Activated T-helper 17 cell treated with anti-CD3 and anti-CD28 coated beads, Interleukin-2, amount 50 U/mL, for 72 hours (primary cell): ENCODE measurements at places on chromosomes 1 and 21. TPM values are rescaled to one million over a fixed set of nuclear protein-coding genes. Genes with fewer than 3 reads are reported as not detected.

GRCh38 chr1:227489572-227489971, 73.8 kb upstream of the ZNF678 start:
- no peaks in the 10 kb centered on the region for H3K36me3 ChIP-seq
- no peak overlapping the region for H3K27ac ChIP-seq
- ATAC-seq = no peak
- no peaks in the 10 kb centered on the region for H3K27me3 ChIP-seq
- H3K4me3 ChIP-seq = no peak overlapping the region

GRCh38 chr1:208587110-208587509, 342.9 kb upstream of the PLXNA2 start:
- peaks cover 11% of the 10 kb centered on the region for H3K27me3 ChIP-seq
- no peak overlapping the region for H3K27ac ChIP-seq
- H3K4me1 ChIP-seq = no peaks in the 10 kb centered on the region
- no peaks in the 10 kb centered on the region for H3K36me3 ChIP-seq

DNA sequence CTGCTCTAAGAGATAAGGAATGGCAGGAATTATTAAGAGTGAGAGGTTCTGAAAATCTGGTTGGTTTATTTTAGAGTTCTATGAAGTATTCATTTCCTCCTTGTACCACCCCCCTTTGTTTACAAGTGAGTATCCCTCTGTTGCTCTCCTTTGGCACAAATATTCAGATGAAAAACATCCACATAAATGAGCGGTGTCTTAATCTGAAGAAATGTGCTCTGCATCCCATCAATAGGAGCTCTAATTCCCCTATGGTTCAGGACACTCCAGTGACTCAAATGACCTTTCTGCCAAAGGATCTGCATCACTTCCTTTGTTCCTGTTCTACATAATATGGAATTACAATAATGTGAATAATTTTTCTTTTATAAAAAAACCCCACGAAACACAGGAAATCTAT, 16.6 kb downstream of the DDAH1 start:
- H3K4me3 ChIP-seq = no peak overlapping the region
- no peaks in the 10 kb centered on the region for H3K36me3 ChIP-seq
- H3K27me3 ChIP-seq = peaks cover 18% of the 10 kb centered on the region
- no peak overlapping the region for H3K27ac ChIP-seq

- H3K27me3 ChIP-seq = no peaks in the 10 kb centered on the region
- ATAC-seq = no peak
- peak overlapping the region; percentile 79 for H3K4me3 ChIP-seq
- peak overlapping the region; percentile 94 for H3K27ac ChIP-seq
These were observed 30.8 kb downstream of the DUSP10 start for GRCh38 chr1:221711063-221711577.

DNA sequence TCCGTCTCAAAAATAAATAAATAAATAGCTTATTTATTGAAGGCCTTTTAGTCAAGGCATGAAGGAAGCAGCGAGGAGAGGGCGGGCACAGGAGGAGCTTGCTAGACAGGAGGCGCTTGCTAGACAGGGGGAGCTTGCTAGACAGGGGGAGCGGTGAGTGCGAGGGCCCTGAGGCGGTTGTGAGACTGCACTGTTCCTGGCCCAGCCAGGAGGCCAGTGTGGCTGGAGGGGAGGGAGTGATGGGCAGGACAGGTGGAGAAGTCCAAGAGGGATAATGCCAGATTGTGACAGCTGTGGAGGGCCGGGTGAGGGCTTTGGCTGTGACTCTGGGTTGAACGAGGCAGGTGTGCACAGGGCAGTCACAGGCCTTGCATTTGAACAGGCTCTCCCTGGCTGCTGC, 18.2 kb downstream of the KIF17 start:
- peaks cover 5% of the 10 kb centered on the region for H3K27me3 ChIP-seq
- H3K36me3 ChIP-seq = no peaks in the 10 kb centered on the region
- H3K4me1 ChIP-seq = no peaks in the 10 kb centered on the region
- no peak overlapping the region for H3K27ac ChIP-seq
- no peak for ATAC-seq
- no peak overlapping the region for H3K4me3 ChIP-seq

GRCh38 chr1:6423321-6423999, 1.1 kb upstream of the ESPN start:
- peaks cover 5% of the 10 kb centered on the region for H3K4me1 ChIP-seq
- H3K36me3 ChIP-seq = no peaks in the 10 kb centered on the region
- peaks cover 8% of the 10 kb centered on the region for H3K27me3 ChIP-seq
- peak; percentile 79 for ATAC-seq

- H3K36me3 ChIP-seq = no peaks in the 10 kb centered on the region
- no peaks in the 10 kb centered on the region for H3K27me3 ChIP-seq
- no peaks in the 10 kb centered on the region for H3K4me1 ChIP-seq
- ATAC-seq = no peak
- H3K4me3 ChIP-seq = no peak overlapping the region
- no peak overlapping the region for H3K27ac ChIP-seq
These were observed 39.6 kb downstream of the FRRS1 start for GRCh38 chr1:99726818-99727217.

DNA sequence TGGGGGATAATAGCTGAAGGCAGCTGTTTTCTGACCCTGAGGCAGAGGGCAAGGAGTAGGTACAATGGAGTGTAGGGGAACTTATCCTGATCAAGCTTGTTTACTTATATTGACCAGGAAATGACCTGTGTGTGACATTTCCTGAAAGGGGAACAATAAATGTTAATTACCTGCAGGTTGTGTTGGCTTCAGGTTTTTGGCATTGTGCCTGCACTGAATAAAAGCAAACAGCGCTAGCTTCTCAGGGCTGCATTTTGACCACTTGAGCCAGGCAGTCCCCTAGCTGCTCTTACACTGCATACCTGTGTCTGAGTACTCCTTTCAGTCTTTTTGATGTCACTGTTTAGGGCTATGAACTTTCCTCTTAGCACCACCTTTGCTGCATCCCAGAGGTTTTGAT, 40.6 kb downstream of the DRAM2 start:
- ATAC-seq = no peak
- H3K27me3 ChIP-seq = no peaks in the 10 kb centered on the region
- H3K4me3 ChIP-seq = no peak overlapping the region
- no peak overlapping the region for H3K27ac ChIP-seq
- no peaks in the 10 kb centered on the region for H3K4me1 ChIP-seq

- no peak overlapping the region for H3K4me3 ChIP-seq
- ATAC-seq = no peak
- no peaks in the 10 kb centered on the region for H3K36me3 ChIP-seq
- H3K27ac ChIP-seq = no peak overlapping the region
- no peaks in the 10 kb centered on the region for H3K27me3 ChIP-seq
- H3K4me1 ChIP-seq = peaks cover 10% of the 10 kb centered on the region
These were observed 2.0 kb downstream of the COL6A1 start for GRCh38 chr21:45983649-45983965.

GRCh38 chr1:187621951-187622350, 793.2 kb downstream of the PLA2G4A start:
- ATAC-seq = no peak
- H3K4me1 ChIP-seq = no peaks in the 10 kb centered on the region
- H3K4me3 ChIP-seq = no peak overlapping the region
- H3K27me3 ChIP-seq = no peaks in the 10 kb centered on the region
- no peaks in the 10 kb centered on the region for H3K36me3 ChIP-seq
- no peak overlapping the region for H3K27ac ChIP-seq

- H3K27me3 ChIP-seq = peaks cover 19% of the 10 kb centered on the region
- no peak overlapping the region for H3K4me3 ChIP-seq
- no peaks in the 10 kb centered on the region for H3K36me3 ChIP-seq
- H3K4me1 ChIP-seq = no peaks in the 10 kb centered on the region
These were observed 534.4 kb upstream of the CAMK1G start for GRCh38 chr1:209048941-209049669.

- H3K4me1 ChIP-seq = no peaks in the 10 kb centered on the region
- no peak overlapping the region for H3K27ac ChIP-seq
- no peaks in the 10 kb centered on the region for H3K27me3 ChIP-seq
- no peak for ATAC-seq
- H3K4me3 ChIP-seq = no peak overlapping the region
These were observed 360.7 kb downstream of the PTBP2 start for GRCh38 chr1:97082160-97082848.

GRCh38 chr1:165073185-165074007, 283.1 kb downstream of the LMX1A start:
- H3K36me3 ChIP-seq = no peaks in the 10 kb centered on the region
- H3K27ac ChIP-seq = no peak overlapping the region
- no peaks in the 10 kb centered on the region for H3K27me3 ChIP-seq
- ATAC-seq = no peak
- H3K4me1 ChIP-seq = no peaks in the 10 kb centered on the region

DNA sequence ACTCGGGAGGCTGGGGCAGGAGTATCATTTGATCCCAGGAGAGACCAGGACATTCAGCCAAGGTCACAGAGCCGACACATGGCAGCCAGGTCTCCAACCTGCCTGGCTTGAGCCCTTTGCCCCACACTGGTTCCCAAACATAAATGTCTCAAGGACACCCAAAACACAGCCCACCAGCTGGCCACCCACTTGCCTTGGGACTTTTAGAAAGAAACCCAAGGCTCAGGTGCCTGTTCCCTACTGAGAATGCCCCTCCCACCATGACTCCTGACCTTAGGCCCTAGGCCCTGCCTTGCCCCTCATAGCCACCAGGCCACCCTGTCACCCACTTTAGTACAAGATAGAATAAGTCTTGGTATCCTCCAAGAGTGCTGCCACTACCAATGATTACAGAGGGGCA, 41.9 kb upstream of the LRP8 start:
- no peak overlapping the region for H3K4me3 ChIP-seq
- no peaks in the 10 kb centered on the region for H3K36me3 ChIP-seq
- ATAC-seq = no peak
- H3K4me1 ChIP-seq = peaks cover 10% of the 10 kb centered on the region
- no peak overlapping the region for H3K27ac ChIP-seq

DNA sequence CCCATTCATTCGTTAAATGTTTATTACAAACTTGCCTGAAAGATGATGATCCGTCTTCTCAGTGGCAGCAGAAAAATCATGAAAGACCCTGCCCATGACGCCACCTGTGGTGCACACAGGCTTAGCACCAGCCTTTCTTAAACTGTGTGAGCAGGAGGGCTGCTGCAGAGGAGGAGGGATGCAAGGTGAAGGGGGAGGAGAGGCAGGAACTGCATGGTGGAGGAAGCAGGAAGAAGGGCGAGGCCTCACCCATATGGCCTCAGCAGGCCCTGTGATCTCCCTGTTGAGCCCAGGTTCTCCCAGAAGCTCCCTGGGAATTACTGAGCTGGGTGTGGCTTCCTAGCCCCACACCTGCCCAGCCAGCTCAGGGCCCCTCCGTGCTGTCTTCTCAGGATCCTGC, 25.0 kb upstream of the RD3 start:
- no peaks in the 10 kb centered on the region for H3K36me3 ChIP-seq
- no peaks in the 10 kb centered on the region for H3K27me3 ChIP-seq
- ATAC-seq = no peak
- no peak overlapping the region for H3K27ac ChIP-seq
- H3K4me3 ChIP-seq = no peak overlapping the region
- peaks cover 12% of the 10 kb centered on the region for H3K4me1 ChIP-seq

DNA sequence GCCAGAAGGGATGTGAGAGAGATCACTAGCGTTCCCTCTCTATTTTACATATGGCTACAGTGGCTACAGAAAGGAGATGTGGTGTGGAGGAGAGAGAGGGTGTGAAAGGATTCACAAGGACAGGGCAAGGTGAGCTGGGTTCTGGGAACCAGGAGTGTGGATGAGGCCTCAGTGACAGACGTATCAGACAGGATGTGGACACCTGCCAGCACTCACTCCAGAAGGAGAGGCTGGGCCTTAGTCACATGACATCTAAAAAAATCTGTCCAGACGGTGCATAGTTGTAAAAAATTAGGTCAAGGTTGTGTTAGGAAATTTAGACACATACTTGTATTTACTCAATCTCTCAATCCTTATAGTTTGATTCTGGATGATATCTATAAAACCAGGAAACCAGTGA, 10.6 kb downstream of the TRIM67 start:
- no peak for ATAC-seq
- H3K27me3 ChIP-seq = peaks cover 40% of the 10 kb centered on the region
- H3K4me3 ChIP-seq = no peak overlapping the region
- no peak overlapping the region for H3K27ac ChIP-seq
- no peaks in the 10 kb centered on the region for H3K36me3 ChIP-seq
- no peaks in the 10 kb centered on the region for H3K4me1 ChIP-seq

DNA sequence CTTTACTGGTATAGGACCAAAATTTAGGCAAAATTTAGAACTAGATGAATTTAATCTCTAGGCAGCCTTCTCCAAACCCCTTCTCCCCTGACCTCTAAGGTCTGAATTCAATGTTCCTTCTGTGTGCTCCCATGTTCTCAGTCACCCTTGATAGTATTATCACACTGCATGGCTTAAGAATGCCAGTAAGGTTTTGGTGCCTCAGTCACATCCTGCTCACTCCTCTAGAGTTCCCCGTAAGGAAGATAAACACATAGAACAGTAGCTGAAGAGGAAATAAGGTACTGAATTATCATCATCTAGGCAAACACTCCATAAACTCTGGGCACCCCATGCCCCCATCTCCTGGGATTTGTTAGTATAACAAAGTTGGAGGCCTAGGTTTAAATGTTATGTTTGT, 18.2 kb downstream of the PRRX1 start:
- no peaks in the 10 kb centered on the region for H3K36me3 ChIP-seq
- no peaks in the 10 kb centered on the region for H3K4me1 ChIP-seq
- peaks cover 50% of the 10 kb centered on the region for H3K27me3 ChIP-seq
- no peak for ATAC-seq

GRCh38 chr1:157144509-157144908, 6.3 kb upstream of the ETV3 start:
- H3K27me3 ChIP-seq = peaks cover 3% of the 10 kb centered on the region
- H3K36me3 ChIP-seq = no peaks in the 10 kb centered on the region
- H3K4me1 ChIP-seq = peaks cover 38% of the 10 kb centered on the region
- no peak for ATAC-seq
- H3K4me3 ChIP-seq = no peak overlapping the region

- ATAC-seq = no peak
- H3K4me3 ChIP-seq = no peak overlapping the region
- H3K4me1 ChIP-seq = no peaks in the 10 kb centered on the region
- H3K27me3 ChIP-seq = peaks cover 4% of the 10 kb centered on the region
- H3K27ac ChIP-seq = no peak overlapping the region
These were observed 87.1 kb upstream of the DISP3 start for GRCh38 chr1:11391886-11392285.

DNA sequence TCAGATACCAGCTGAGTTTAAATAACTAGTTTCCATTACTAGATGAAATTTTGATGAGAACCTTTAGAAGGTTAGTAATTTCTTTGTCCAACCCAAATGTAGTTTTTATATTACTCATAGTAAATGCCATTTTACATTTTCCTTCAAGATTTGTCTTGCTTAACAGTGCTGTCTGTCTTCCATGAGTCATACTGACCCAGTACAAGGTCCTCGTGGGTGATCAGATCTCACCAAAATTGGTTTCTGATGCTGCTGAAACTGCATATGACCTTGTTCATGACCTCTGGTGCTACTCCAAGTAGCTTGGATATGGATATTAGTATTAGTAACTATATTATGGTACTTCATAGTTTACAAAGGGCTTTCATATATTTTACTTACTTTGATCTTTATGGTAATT, 207.1 kb downstream of the RYR2 start:
- no peak overlapping the region for H3K4me3 ChIP-seq
- no peaks in the 10 kb centered on the region for H3K36me3 ChIP-seq
- no peaks in the 10 kb centered on the region for H3K27me3 ChIP-seq
- ATAC-seq = no peak
- H3K4me1 ChIP-seq = no peaks in the 10 kb centered on the region

Gene PDPN
- not detected for total RNA-seq

Gene CREB3L4
- 7.4 TPM for total RNA-seq

Gene RBM15
- 61.8 TPM for total RNA-seq

Gene PGLYRP4
- 0.26 TPM for total RNA-seq

Gene PRKCZ
- total RNA-seq = 24.7 TPM

Gene USP48
- 107 TPM for total RNA-seq

Gene FCGR1A
- not detected for total RNA-seq

Gene SPATC1L
- total RNA-seq = 6.7 TPM

Gene KLHDC7A
- total RNA-seq = not detected

Gene ALPL
- not detected for total RNA-seq
